ENCODE measurements at places on chromosomes 3 and 15.

- DNase-seq, result no peak
These were observed 21.4 kb upstream of the OTOL1 start for GRCh38 chr3:161475206-161475605.

DNA sequence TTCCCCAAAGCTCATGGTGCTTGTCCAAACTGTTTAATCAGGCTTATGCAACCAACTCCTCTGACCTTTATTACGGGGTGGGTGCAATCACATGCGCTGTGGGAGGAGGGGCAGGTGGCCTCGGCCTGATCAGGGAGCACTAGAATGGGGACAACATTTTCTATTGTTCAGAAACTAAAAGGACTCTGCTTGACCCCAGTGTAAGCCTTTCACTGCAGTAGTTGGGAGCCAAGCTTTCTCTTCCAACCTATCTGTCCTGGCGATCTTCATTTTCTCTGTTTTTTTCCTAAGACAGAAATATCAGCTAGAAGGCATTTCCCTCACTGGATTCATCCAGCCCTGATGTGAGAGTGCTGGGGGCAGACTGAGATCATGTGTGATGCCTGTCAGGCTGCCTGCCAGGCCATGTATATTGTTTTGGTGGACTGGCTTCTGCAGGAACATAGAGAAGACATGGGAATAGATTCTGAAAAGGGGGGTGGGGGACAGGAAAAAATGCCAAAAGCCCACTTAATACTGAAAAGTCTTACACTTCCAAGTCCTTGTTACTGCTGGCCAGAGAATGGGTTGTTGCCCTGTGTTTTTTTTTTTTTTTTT, 627.0 kb upstream of the TBL1XR1 start:
- no peak for DNase-seq

DNA sequence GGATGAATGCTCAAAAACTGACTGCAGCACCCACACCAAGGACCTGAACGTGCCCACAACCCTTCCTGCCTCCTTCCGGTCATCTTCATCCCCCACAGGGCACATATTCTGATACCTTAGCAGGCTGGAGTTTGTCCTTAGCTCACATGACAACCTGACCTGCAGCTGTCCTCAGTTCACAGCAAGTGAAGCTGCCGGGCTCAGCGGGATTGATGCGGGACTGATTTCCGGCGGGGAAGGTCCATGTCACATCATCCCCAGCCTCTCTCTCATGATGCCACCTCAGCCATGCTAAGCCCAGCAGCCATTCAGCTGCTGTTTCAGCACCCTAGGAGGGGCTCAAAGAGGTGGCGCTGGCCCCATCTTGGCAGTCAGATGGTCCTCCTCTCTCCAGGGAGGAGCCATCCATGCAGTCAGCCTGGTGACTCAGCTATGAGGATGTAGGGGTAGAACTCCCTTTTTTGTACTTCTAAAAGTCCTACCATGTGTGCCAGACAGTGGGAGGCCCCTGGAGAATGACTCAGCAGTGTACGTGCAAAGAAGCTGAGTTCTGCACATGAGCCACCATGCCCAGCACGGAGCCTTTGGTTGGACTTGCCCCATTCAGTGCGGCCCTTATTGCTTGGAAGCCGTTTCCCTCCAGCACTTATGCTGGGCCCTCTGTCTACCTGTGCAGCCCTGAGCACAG, 9.5 kb downstream of the CA12 start:
- no peak for DNase-seq

- DNase-seq, result no peak
These were observed 2.5 kb upstream of the RFTN1 start for GRCh38 chr3:16515885-16516420.

DNA sequence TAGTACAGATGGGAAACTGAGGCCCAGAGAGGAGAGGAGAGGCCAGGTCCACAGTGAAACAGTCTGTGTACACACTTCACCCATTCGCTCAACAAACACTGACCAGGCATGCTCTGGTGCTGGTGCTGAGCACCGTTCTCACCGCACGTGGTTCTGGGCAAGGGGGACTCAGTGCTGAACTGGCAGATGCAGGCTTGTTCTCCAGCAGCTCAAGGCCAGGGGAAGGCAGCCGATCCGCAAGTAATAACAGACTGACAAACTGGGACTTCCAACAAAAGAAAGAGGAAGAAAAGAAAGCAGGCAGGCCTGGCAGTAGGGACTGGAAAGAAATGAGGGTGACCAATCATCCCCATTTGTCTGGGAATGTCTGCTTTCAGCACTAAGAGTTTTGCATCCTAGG, 25.6 kb upstream of the LINGO1 start:
- DNase-seq, result no peak

GRCh38 chr15:49075881-49076280, 29.6 kb upstream of the SECISBP2L start:
- no peak for DNase-seq

DNA sequence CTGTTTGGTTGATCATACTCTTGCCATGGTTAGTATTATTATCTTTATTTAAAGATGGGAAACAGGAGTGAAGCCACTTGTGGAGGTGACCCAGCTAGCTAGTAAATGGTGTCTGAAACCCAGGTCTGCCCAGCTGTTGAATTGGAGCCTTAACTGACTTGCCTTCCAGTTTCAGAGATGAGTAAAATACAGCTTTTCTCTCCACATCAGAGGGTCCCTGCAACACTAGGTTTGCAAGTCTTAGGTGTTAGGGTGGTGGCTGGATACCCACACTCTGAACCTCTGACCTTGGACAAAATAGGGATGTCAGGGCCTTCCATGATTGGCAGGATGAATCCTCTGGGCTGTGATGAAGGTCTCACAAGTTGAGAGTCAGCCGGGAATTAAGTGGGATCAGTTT, 4.1 kb downstream of the FLNB start:
- DNase-seq, result no peak

DNA sequence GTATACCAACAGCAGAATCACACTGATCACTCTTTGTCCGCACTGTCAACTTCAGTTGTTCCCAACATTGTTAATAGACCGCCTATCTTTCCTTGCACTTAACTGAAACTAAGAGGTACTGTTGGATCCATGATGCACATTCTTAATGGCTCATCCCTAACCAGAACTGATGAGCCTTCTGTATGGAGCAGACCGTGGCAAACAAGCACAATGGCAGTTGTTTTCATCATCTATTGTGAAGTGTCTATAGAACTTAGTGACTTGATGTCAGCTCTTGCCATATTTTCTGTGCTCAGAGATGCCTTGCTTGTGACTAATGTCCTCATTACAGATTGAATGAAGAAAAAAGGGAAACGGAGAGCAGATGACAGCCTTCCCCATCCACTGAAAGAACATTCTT, 347.4 kb downstream of the NLGN1 start:
- DNase-seq, result no peak

GRCh38 chr3:183085634-183086390, 13.5 kb downstream of the MCCC1 start:
- DNase-seq, result no peak

DNA sequence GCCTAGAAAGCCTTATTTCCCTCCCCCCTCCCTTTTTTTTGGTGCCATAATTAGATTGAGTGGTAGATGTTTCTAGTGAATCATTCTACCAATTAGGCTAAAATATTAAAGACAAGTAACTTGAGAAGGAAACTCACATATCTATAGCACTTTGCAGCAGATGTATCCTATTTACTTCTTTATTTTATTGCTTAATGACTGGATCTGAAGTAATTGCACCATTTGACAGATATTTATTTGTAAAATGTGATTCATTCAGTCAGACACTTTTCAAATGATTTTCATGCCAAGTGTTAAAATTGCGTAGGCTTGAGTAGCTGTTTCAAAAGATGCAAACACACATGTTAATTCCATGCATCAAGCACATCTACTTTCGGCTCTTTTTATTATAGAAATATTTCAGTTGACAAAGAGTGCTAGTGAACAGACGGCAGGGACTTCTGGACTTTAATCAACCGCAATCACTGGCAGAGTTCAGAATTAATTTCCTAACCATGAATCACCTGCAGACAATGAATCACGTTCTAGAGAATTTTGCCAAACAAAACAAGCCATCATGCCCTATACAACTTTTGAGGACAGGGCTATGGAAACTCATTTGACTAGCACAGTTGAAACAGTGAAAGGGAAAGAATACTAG, 636.8 kb downstream of the MECOM start:
- no peak for DNase-seq

- DNase-seq, result no peak
These were observed 23.1 kb upstream of the P4HTM start for GRCh38 chr3:48966876-48967361.

DNA sequence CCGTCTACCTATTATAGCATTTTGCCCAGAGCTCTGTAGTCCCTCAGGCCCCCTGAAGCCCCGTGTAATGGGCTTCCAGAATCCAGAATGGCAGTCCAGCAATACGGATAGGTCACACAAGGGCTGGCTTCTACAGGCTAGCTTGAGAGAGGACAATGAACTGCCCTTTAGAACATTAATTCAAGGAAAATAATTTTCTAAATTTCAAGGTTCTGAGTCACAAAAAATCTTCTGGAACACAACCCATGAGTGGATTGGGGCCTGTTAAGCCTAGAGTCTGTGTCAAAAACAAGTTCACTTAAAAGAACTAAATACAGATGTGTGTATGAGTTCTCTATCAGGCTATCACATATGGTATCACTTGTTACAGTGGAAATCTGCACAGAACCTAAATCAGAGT, 28.8 kb downstream of the DCP1A start:
- DNase-seq, result no peak

DNA sequence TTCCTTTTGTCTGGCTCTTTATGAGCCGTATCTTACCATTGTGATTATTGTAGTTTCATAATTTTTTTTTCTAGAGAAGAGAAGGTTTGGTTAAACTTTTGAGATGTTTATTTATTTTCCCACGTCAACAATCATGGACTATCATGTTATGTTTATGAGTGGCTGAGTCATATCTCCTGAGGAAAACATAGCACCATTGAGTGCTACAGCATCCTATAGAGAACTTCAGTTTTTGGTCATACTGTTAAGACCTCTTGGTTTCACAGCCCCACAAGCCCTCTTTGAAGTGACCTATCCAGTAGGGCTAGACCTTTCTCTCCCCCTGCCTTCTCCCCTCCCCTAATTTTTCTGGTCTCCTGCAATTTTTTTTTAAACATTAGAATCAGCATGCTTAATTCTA, 20.8 kb downstream of the PIK3CA start:
- DNase-seq, result no peak
